Peyer's patch (tissue), 4 donors: ENCODE measurements at places on chromosomes 4 and X.

DNA sequence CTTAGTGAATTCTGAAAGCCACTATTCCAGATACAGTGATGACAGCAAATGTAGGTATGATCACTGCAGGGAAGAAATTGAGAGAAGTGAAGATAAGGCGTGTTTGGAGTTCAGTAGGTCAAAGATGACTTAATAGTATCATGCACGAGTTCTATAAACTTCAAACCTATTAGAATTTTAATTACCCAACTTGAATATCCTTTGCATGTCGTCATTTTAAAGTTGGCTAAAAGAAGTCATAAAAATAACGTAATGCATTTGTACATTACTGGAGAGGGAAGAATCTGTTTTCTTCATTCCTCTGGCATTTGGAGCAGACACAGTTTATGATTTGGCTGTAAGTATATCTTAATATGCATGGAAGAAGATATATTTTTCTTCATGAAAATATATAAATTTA, 68.6 kb upstream of the MXRA5 start:
- no peak for DNase-seq

- no peak for DNase-seq
Observed at GRCh38 chrX:140822184-140822583, 112.6 kb downstream of the LINC00632 start.

GRCh38 chrX:78111140-78111931, 7.3 kb downstream of the PGK1 start:
- DNase-seq = no peak

DNA sequence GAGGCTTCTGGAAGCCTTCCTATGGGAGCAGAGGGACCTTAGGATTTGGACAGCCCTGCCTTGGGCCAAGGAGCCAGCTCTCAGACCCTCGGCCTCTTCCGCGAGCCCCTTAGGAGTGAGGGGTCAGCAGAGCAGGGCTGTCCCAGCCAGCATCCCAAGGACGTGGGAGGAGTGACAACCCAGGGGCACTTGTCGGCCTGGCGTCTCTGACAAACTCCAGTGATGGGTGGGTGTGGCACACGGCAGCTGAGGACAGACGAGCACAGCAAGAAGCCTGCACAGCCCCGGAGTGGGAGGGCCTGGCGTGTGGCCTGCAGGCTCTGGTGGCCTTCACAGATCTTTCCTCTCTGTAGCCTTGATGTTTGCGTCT, 11.6 kb upstream of the TNIP2 start:
- DNase-seq = no peak

DNA sequence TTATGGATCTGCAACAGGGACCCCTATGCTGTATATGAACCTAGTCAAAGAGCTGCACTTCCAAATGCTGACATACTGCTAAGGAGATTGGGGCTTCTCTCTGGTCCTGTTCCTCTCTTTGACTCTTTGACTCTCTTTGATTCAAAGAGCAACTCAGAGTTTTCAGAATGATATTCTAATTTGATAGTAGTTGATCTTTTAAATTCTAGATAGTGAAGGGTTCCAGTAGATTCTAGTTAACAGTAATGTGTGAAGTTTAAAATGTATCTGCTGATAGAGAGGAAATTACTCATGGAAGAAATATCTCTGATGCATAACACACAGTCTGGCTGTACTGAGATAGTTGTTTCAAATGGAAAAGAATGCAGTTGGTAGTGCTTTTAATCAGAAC, 239.1 kb downstream of the RASL11B start:
- DNase-seq = no peak

GRCh38 chrX:150940844-150941495, 42.2 kb upstream of the HMGB3 start:
- no peak for DNase-seq
